Mesenchymal stem cell (in vitro differentiated cells and primary cell): ENCODE measurements at places on chromosomes 13 and 19.

DNA sequence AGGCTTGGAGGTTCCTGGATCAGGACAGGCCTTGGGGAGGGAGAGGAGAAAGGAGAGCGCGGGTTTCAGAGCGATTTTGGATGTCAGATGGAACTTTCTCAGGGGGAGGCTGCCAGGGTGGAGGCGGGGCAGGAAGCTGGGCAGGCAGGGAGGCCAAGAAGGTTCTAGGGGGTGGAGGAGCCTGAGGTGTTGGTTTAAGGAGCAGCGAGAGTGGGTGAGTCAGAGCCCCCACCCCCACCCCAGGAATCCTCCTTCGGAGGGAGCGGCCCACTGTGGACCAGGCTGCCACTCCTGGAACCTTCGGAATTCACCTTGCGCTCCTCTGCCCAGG, 15.9 kb upstream of the NOP53 start:
- H3K27ac ChIP-seq, result peak overlapping the region; percentile 91
- no peaks in the 10 kb centered on the region for H3K27me3 ChIP-seq
- peaks cover 21% of the 10 kb centered on the region for H3K4me1 ChIP-seq
- peak overlapping the region; percentile 61 for H3K4me3 ChIP-seq
- DNase-seq, result peak; percentile 76

GRCh38 chr13:23380534-23380933, 53.0 kb downstream of the SACS start:
- H3K27ac ChIP-seq, result no peak overlapping the region
- no peaks in the 10 kb centered on the region for H3K27me3 ChIP-seq
- H3K4me1 ChIP-seq, result peaks cover 13% of the 10 kb centered on the region
- H3K36me3 ChIP-seq, result no peaks in the 10 kb centered on the region

DNA sequence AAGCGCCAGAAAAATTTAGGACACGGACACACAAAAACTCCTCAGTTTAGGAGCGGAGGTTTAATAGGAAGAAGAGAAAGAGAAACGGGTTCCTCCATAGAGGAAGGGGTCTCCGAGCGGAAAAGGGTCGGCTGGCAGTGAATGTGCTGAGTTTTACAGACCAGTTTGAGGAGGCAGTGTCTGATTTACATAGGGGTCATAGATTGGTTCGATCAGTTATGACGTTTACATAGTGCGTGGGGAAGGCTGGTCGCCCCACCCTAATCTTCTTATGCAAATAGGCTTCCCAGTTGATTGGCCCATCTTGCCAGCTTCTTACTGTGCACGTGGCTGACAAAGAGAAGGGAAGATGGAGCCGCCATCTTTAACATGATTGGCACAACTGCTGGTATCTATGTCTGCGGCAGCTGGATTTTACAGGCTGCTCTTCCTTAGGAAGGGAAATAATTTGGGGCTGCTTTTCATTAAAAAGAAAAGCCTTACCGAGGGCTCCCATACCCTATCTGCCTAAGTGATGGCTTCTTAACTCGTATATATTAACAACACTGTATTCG, 1.2 kb upstream of the ZNF225 start:
- H3K4me1 ChIP-seq, result peaks cover 3% of the 10 kb centered on the region
- no peaks in the 10 kb centered on the region for H3K27me3 ChIP-seq
- peak; percentile 97 for DNase-seq
- peaks cover 26% of the 10 kb centered on the region for H3K36me3 ChIP-seq

DNA sequence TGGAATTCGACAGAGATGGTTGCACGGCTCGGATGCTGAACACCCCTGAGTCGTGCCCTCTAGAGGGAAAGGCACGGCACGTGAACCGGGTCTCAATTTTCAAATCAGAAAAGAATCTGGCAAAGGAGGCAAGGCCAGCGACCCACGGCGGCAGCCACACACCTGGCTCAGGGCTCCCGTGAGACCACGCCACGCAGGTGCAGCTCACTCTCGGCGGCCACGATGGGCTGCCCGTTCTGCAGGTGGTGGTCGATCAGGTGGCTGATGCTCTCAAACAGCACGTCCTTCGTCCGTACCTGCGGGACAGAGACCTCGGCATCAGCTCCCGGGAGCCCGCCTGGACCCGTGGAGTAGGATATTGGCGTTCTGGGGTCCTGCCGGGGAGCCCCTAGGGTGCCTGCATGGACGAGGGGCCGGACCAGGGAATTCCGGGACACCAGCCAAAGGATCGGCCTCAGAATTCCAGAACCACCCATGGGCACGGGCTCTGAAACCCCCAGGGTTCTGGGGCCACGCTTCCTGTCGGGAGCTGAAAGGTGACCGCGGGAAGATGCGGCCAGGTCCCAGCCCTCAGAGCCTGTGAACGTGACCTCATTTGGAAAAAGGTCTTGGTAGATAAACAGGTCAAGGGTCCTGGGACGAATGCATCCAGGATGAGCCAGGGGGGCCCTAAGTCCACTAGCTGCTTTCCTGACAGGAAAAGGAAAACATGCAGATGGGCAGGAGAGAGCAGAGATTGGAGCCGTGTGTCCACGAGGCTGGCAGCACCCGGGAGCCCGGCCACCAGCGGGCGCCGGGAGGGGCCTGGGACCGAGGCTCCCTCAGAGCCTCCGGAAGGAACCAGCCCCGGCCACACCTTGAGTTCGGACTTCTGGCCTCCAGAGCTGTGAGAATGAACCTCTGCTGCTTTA, 10.1 kb upstream of the C2CD4C start:
- H3K4me3 ChIP-seq, result no peak overlapping the region
- no peak for DNase-seq
- peaks cover 37% of the 10 kb centered on the region for H3K27me3 ChIP-seq
- H3K4me1 ChIP-seq, result no peaks in the 10 kb centered on the region
- no peaks in the 10 kb centered on the region for H3K36me3 ChIP-seq
- no peak overlapping the region for H3K27ac ChIP-seq

DNA sequence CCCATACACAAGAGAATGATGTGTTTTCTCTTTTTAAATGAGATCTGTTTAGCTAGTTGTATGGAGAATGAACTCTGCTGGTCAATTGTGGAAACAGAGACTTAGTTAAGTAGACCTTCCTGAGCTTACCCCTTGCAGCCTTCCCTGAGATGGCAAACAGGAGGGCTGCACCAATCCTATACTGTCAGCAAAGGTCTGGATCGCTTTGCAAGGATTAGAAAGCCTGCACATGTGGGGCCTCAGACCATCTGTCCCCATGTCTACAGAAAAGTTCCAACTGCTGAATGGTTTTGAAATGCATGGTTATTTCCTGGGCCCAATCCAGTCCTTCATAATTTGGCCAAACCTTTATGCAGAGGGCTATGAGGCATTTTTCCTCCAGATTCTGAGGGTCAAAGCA, 183.9 kb upstream of the SLC10A2 start:
- H3K4me3 ChIP-seq, result no peak overlapping the region
- no peak for DNase-seq
- no peaks in the 10 kb centered on the region for H3K4me1 ChIP-seq
- no peaks in the 10 kb centered on the region for H3K27me3 ChIP-seq
- no peak overlapping the region for H3K27ac ChIP-seq

DNA sequence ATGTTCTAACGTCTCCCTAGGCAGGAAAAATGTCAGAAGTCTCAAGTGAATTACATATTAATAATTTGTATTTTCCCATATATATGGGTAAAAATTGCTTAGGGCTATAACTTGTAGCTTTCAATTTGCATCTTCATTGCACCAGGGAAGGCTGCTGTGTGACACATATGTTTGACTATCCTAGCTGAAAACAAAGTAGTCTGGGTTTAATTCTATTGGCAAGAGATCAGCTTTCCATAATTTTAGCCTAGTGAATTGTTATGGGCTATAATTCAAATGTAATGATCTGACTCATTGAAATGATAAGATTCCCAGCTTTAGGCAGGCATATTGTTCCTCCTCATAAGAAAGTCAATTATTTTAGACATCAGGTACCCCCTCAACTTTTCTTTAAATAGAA, 553.1 kb downstream of the DCT start:
- H3K27me3 ChIP-seq, result no peaks in the 10 kb centered on the region
- no peak overlapping the region for H3K27ac ChIP-seq
- no peak for DNase-seq
- H3K36me3 ChIP-seq, result no peaks in the 10 kb centered on the region

GRCh38 chr19:3608079-3608641, 1.5 kb upstream of the TBXA2R start:
- peak overlapping the region; percentile 86 for H3K4me3 ChIP-seq
- DNase-seq, result no peak
- peak overlapping the region; percentile 76 for H3K27ac ChIP-seq

DNA sequence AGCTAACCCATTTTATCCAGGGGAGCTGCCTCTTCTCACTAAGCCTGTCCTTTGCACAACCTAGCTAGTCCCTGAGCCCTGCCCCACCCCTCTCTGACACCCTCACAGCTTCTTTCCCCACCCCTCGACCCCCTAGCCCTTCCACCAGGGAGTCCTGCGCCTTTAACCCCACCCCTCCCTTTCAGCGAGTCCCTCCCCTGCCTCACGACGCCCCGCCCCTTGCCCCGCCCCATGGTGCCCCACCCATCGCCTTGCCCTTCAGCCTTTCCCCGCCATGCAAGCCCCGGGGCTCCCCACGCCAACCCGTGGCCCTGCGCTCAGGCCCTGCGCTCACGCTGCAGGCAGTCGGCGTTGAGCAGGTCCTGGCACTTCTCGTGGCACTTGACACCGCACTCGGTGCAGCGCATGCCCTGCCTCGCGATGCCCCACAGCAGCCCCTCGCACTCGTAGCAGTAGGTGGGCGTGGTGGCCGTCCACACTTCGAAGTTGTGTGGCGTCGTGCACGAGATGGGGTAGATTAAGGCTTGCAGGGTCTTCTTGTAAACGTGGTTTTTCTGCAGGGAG, 40.0 kb downstream of the UNC13A start:
- H3K27me3 ChIP-seq, result peaks cover 55% of the 10 kb centered on the region
- no peaks in the 10 kb centered on the region for H3K36me3 ChIP-seq
- H3K4me3 ChIP-seq, result no peak overlapping the region
- H3K4me1 ChIP-seq, result no peaks in the 10 kb centered on the region
- DNase-seq, result no peak

DNA sequence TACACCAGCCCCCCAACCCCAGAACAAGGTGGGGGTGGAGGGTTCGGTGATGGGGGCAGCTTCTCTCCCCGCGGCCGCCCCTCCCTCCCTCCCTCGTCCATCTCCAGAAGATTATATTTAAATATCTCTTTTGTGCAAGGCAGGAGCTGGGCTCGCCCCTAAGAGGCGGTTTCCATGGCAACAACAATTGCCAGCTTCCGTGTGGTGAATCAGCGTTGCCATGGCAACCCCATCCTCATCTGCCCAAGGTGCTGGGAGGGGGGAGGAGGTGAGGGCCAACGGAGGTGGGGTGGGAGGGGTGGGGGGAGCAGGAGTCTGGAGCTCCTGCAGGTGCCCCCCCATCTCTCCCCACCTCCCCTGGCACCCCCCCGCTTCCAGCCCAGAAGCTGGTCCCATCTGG, 46.4 kb downstream of the CELF5 start:
- H3K4me3 ChIP-seq, result no peak overlapping the region
- peaks cover 10% of the 10 kb centered on the region for H3K4me1 ChIP-seq
- H3K36me3 ChIP-seq, result no peaks in the 10 kb centered on the region
- peaks cover 74% of the 10 kb centered on the region for H3K27me3 ChIP-seq
- peak; percentile 20 for DNase-seq

- H3K4me1 ChIP-seq, result no peaks in the 10 kb centered on the region
- H3K36me3 ChIP-seq, result no peaks in the 10 kb centered on the region
- no peaks in the 10 kb centered on the region for H3K27me3 ChIP-seq
- no peak overlapping the region for H3K27ac ChIP-seq
- H3K4me3 ChIP-seq, result no peak overlapping the region
These were observed 21.1 kb downstream of the SOHLH2 start for GRCh38 chr13:36193151-36193855.

DNA sequence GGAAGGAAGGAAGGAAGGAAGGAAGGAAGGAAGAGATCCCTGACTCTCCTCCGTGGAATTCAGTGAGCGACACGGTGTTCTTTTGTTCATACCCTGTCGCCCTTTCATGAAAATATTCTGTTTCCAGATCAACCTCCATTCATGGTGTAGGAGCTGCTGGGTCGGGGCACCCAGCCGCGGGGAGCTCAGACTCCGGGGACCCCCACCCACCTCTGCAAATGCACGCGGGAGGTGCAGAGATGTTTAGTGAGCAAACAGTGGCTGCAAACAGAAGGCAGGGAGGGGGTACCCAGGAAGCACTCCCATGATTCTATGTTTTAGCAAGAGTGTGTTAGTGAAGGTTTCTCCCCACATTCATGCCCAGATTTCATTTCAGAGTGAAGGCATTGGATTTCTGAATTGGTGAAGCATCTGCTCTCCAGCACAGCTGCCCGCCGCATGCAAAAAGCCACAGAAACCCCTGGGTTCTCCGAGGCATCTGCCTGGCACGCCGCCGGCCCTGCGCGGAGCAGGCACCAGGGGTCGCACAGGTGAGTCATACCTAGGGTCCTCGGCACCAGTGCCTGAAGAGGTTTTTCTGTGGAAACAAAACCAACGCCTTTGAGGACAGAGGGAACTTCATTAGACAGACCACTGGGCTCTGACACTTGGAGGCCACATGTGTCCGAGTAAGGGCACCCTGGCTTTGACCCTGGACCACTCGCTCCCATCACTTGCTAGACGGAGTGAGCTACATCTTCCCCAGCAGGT, 80.6 kb downstream of the ZNF557 start:
- no peak for DNase-seq
- no peaks in the 10 kb centered on the region for H3K27me3 ChIP-seq
- H3K36me3 ChIP-seq, result peaks cover 9% of the 10 kb centered on the region

DNA sequence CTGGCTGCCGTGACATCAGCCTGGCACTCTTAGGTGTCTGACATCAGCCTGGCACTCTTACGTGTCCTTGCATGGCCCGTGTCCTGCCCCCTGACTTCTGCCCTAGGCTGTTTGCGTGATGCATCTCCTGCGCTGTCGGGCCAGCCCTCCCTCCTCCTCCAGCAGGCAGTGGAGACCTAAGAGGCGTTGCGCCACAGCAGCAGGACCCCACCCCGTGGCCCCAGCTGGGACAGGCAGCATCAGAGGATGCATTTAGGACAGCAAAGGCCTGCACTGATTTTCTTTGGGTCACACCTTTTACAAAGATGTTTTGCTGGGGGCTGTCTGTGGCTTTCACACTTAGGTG, 65.3 kb downstream of the GPR12 start:
- H3K27ac ChIP-seq, result no peak overlapping the region
- no peak overlapping the region for H3K4me3 ChIP-seq
- no peak for DNase-seq
- H3K4me1 ChIP-seq, result peaks cover 5% of the 10 kb centered on the region
- H3K36me3 ChIP-seq, result peaks cover 16% of the 10 kb centered on the region

DNA sequence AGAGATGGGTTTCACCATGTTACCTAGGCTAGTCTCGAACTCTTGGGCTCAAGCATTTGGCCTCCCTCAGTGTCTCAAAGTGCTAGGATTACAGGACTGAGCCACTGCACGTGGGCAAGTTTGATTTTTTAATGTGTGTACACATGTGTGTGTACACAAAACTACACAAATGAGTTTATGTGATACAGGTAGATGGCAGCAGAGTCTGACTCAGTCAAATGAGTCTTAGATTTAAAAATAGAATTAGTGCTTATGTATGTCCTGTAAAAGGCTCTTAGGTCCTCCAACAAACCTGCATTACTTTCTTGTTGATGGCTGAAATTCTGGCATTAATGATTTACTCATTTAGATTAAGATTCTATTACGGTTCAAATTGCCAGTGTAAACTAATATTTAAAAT, 293.7 kb downstream of the PCDH17 start:
- H3K27me3 ChIP-seq, result no peaks in the 10 kb centered on the region
- H3K4me1 ChIP-seq, result no peaks in the 10 kb centered on the region
- DNase-seq, result peak; percentile 5
- no peak overlapping the region for H3K4me3 ChIP-seq
- H3K36me3 ChIP-seq, result no peaks in the 10 kb centered on the region
- no peak overlapping the region for H3K27ac ChIP-seq

- no peaks in the 10 kb centered on the region for H3K27me3 ChIP-seq
- H3K4me1 ChIP-seq, result no peaks in the 10 kb centered on the region
- H3K27ac ChIP-seq, result peak overlapping the region; percentile 46
- no peak for DNase-seq
These were observed 1238.0 kb downstream of the PCDH17 start for GRCh38 chr13:58869566-58869965.
